ENCODE measurements at places on chromosomes 2 and 18.
A peak's percentile ranks its signal among the peaks of the same experiment; 100 is the strongest.

DNA sequence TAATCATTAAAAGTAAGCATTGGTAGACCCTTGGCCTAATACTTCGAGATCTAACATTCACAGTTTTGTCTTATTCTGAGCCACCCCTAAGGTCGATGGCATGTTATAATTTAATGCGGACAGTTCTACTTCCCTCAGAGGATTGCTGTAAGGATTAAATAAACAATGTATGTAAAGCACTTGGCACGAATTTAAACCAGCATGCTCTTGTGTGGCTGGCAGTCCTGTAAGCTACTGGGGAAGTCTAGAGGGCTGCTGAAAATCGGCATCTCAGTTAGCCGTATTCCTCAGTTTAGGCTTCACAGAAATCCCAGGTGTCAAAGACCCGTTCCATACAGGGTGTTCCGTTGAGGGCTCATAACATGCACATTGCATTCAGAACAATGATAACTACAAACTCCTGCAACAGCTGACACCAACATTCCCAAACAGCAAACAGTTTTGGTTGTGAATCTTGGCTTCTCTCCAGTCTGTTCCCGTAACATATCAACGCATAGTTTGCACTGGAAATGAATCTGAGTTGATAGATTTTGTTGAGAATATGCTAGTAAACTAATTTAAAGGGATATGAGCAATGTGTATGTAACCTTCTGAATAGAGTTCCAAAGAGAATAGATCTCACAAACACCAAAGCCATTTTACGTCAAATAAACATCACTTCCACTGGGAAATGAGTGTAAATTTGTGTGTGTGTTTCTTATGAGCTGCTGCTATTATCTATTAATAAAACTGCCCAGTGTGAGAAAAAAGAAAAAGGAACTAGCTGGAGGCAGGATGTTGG is 52.2 kb upstream of the ACKR3 start:
- DNase-seq, result no peak

DNA sequence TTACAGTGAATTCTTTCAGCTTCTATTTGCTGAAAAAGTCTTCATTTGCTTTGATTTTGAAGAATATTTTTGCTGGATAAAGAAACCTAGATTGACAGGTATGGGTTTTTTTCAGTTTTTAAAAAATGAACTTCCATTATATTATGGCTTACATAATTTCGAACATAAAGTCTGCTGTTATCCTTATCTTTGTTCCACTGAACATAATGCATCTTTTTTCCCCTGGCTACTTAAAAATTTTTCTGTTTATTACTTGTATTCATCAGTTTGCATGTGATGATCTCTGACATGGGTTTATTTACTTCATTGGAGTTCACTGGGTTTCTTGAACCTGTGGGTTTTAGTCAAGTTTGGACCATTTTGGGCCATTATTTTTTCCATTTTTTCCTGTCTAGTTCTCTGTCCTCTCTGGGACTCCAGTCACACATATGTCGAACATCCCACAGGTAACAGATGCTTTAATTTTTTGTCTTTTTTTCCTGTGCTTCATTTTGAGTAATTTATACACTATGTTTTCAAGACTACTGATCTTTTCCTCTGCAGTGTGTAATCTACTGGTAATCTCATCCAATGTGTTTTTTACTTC is 33.1 kb downstream of the SEC11C start:
- DNase-seq, result no peak

- DNase-seq, result peak; percentile 63
Measured at GRCh38 chr2:27174638-27175037, 25.8 kb downstream of the TCF23 start.

DNA sequence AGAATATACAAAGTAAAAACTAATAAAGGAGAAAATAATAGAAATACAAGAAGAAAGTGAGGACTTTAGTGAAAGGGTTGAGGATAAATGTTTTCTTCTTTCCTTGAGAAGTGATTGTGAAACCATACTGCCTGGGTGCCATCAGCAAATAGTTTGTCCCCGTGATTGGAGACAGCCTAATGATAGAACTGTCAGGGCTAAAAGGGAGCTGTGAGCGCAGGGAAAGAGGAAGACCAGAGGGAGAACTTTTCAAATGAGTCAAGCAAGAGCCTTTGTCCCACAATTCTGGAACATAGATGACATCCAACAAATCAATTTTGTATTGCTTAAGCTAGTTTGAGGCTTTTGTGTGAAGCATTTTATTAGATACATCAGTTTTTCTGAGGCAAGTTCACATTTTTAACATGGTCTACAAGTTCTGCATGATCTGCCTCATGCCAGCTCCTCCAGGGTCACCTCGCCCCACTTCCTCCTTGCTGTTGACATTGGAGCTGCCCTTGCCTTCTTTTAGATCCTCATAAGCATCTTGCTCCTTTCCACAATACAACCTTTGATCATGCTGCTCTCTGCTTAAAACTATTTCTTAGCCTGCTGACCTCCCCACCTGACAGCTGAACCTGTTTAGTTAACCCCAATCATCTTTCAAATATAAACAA is 213.4 kb upstream of the REG3G start:
- DNase-seq, result no peak

DNA sequence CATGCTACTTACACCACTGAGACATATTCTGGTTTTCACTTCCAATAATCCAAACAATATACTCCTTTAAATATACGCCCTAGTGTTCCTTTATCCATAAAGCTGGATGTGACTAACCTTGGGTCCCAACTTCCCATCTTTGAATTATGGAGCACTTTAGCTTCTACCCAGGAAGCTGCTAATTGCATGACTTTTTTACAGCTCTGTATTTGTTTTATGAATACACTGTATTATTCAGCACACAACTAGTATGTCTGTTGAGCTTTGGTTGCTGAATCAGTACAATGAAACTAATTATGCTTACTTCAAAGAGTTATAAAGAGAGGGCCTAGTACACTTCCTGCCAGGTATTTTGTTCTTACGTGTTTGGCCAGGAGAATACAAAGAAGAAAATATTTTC is 118.5 kb downstream of the BAZ2B start:
- DNase-seq, result no peak

DNA sequence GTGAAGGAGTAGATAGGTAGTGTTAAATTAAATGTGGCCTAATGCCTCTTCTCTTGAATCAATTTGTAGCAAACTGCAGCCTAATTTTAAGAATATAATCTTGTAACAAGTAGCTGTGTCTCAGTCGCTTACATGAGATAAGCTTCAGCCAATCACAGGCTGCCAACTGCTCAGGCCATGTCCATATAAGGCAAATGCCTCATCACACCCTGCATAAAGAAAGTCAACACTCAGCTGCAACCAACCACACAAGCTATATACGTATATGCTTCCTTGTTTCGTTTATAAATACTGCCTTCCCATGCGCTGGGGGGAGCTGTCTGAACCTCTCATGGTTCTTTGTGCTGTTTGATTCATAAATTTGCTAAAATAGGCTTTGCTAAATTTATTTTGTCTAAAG is 476.3 kb downstream of the TRIB2 start:
- DNase-seq, result peak; percentile 44

DNA sequence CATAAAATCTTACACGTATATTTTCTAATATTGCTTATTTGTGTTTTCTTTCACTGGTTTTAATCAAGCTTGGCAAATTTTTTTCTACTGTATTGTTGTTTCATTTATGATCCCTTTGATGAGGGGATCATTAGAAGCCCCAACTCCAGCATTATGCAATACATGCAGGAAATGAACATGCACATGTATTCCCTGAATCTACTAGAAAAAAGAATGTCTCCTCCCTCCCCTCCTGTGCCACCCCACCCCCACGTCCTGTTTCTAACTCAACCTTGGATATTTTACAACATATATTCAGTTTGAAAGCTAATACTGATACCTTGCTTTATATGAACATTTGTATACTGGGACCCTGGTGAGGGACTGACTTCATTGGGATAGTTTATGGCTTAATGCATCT is 53.0 kb downstream of the EML6 start:
- DNase-seq, result no peak

- DNase-seq, result no peak
Measured at GRCh38 chr2:196356332-196356731, 185.0 kb upstream of the STK17B start.

- DNase-seq, result no peak
Measured at GRCh38 chr2:31962757-31963361, 47.9 kb downstream of the MEMO1 start.

DNA sequence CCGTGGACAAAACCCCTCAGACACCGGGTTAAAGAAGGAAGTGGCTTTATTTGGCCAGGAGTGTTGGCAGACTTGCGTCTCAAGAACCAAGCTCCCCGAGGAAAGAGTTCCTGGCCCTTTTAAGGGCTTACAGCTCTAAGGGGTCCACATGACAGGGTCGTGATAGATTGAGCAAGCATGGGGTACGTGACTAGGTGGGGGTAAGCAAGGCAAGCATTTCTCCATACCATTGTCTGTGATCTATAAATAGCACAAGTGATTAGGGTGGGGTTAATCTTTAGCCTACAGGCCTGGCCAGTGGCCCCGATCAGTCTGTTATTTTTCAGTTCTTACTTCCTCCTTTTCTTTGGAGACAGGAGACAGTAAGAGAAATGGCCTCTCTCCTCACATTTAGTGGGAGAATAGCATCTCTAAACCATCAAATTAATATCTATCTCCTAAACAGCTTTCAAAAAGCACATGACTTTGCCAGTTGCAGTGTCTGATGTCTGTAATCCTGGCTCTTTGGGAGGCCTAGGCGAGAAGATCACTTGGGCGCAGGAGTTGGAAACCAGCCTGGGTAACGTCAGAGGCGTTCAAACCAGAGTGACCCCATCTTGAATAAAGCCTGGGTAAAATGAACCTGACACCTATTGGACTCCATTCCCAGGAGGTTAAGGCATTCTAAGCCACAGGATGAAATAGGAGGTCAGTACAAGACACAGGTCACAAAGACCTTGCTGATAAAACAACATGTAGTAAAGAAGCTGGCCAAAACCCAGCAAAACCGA is 18.3 kb upstream of the CNOT11 start:
- no peak for DNase-seq

DNA sequence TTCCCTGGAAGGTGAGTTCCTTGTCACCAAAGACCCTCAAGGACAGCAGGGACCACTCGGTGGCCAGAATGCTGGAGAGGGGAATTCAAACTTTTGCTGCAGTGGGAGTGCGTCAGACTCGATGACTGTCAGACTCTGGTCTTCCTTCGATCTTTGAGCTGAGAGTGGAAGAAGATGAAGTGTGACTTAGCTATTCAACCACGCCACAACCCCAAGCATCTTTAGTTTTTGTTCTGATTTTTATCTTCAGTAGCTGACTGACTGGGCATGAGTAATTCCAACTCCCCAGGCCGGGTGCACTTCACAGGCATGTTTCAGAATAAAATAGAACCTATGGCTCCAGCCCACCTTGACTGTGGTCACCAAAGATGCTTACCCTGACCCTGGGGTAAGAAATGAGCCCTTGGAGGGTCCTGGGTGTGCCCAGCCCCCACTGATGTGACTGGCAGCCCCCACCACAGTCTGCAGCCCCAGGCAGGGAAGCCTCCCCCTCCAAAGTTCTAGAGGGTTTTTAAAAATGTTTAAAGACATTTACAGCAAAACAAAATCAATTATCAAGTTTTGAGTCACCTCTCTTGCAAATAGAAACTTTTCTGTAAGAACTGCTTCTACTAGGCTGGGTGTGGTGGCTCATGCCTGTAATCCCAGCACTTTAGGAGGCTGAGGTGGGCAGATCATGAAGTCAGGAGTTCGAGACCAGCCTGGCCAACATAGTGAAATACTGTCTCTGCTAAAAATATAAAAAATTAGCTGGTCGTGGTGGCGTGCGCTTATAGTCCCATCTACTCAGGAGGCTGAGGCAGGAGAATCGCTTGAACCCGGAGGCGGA is 24.9 kb upstream of the YWHAQ start:
- DNase-seq, result no peak

GRCh38 chr2:43218702-43219382 is 7.6 kb downstream of the ZFP36L2 start:
- DNase-seq, result no peak

GRCh38 chr2:172228177-172228808 is 125.6 kb upstream of the DLX2 start:
- DNase-seq, result no peak

DNA sequence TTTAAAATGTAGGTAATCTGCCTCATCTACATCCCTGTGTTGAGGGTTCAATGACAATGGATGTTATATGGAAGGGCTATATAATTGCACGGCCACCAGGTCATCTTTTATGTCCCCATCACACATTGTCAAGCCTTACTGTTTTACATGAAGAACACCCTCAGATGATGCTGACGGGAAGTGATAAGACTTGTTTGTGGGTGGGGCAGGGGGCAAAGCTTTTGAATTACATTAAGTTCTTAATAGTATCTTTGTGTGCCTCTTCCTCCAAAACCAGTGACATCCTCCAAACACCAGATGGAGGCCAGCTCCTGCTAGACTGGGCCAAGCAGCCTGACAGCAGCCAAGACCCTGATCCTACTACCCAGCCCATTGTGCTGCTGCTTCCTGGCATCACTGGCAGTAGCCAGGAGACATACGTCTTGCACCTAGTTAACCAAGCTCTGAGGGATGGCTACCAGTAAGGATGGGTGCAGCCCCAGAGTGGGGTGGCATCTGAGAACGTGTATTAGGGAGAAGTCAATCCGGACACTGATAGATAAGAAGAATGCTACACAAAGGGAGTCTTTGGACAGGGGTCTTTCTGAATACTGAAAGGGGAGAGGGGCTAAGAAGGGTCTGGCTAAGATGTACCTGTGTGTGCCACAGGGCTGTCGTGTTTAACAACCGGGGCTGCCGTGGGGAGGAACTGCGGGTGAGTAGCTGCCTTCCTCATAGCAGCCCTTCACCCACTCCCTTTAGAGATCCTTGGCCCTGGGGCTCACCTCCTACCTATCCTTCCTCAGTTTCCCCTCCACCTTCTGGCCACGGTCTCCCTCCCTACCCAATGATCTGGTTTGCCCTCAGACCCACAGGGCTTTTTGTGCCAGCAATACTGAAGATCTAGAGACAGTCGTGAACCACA is 5.3 kb downstream of the ABHD1 start:
- DNase-seq, result peak; percentile 17

GRCh38 chr2:18474700-18475099 is 85.8 kb downstream of the RDH14 start:
- DNase-seq, result no peak

- DNase-seq, result no peak
Measured at GRCh38 chr18:50358844-50359243, 16.0 kb upstream of the SKA1 start.

GRCh38 chr2:10279946-10280463 is 22.7 kb upstream of the HPCAL1 start:
- no peak for DNase-seq

- DNase-seq, result no peak
Measured at GRCh38 chr18:78875016-78875777, 104.4 kb upstream of the SALL3 start.

- no peak for DNase-seq
Measured at GRCh38 chr2:201907563-201907881, 101.2 kb downstream of the CDK15 start.

- no peak for DNase-seq
Measured at GRCh38 chr2:187354661-187355060, 93.4 kb downstream of the CALCRL start.

GRCh38 chr2:190718652-190719526 is 70.0 kb downstream of the NAB1 start:
- DNase-seq, result no peak

GRCh38 chr2:24930768-24931167 is 10.7 kb upstream of the ADCY3 start:
- no peak for DNase-seq

GRCh38 chr2:51490576-51491234 is 458.8 kb upstream of the NRXN1 start:
- DNase-seq, result peak; percentile 7
